ENCODE measurements at places on chromosomes 3 and 15. TPM values are rescaled to one million over a fixed set of nuclear protein-coding genes. Genes with fewer than 3 reads are reported as not detected.

GP5 gene
- total RNA-seq: 0.33 TPM

STAB1 gene
- total RNA-seq: 38.3 TPM

C3orf85 gene
- total RNA-seq: not detected

CCR3 gene
- not detected for total RNA-seq

- no peak overlapping the region for H3K4me3 ChIP-seq
- DNase-seq: no peak
- H3K4me1 ChIP-seq: peaks cover 10% of the 10 kb centered on the region
- H3K27ac ChIP-seq: no peak overlapping the region
Measured at GRCh38 chr15:76146812-76147211, 87.0 kb downstream of the TMEM266 start.

DNA sequence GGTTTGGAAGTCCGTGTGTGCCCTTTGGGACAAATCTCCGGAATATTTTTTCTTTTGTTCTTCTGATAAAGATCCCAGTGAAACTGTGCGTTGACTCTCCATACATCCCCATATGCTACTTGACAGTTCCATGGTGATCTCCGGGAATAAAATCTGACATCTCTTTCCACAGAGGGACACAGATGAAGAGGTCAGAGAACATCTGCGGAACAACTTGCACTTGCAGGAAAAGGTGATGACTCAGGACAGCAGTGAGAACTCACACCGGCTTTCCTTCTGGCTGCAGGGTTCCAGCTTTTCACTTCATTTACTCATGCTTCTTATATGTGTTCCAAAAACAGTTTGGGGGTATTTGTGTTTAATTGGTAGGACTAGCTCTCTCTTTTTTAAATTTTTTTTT is 157.5 kb upstream of the CHRM5 start:
- H3K27me3 ChIP-seq: no peaks in the 10 kb centered on the region
- H3K4me1 ChIP-seq: no peaks in the 10 kb centered on the region
- no peak overlapping the region for H3K27ac ChIP-seq
- no peak for DNase-seq
- no peaks in the 10 kb centered on the region for H3K36me3 ChIP-seq

DNA sequence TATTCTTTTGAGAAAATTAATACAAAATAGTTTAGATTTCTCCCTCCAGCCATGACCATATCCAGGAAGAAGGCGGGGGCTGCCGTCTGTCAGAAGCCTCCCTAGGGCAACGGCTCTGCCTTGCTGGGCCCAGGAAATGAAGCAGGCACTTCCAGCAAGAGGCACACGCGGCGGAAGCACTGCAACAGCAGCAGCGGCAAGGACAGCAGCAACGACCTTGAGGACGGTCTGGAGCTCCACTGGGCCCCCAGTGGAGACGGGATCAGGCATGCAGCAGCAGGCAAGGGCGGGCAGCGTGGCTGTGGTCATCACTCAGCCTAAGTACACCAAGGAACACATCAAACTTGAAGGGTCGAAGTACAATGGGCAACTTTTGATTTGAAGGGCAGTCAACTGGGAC is 61.3 kb upstream of the EPHA6 start:
- no peak overlapping the region for H3K4me3 ChIP-seq
- no peaks in the 10 kb centered on the region for H3K27me3 ChIP-seq
- H3K4me1 ChIP-seq: no peaks in the 10 kb centered on the region
- H3K27ac ChIP-seq: no peak overlapping the region

- no peak overlapping the region for H3K27ac ChIP-seq
- H3K4me1 ChIP-seq: peaks cover 30% of the 10 kb centered on the region
- peak; percentile 43 for DNase-seq
- no peak overlapping the region for H3K4me3 ChIP-seq
Measured at GRCh38 chr15:101171954-101172353, 79.9 kb downstream of the CHSY1 start.

DNA sequence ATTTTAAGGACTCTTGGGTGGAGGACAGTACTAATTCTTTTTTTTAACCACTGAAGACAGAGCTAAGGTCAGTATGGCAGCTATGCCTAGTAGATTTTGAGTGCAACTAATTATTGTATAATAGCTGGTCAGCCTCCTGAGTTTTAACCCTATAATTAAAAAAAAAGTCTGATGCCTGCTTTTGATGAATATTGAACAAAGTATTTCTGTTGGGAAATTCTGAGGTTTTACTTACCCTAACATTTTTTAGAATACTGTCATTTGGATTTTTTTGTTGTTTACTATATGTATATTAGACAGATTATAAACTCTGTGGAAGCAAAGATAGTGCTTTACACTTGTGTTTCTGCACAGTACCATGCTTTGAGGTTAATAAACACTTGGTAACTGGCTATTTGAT is 20.8 kb downstream of the TCF12 start:
- no peak for DNase-seq
- no peaks in the 10 kb centered on the region for H3K36me3 ChIP-seq
- H3K27ac ChIP-seq: no peak overlapping the region
- H3K27me3 ChIP-seq: no peaks in the 10 kb centered on the region
- H3K4me1 ChIP-seq: no peaks in the 10 kb centered on the region
- no peak overlapping the region for H3K4me3 ChIP-seq

Measured in spinal cord (tissue), 10 donors.